Panc1 (cell line): ENCODE measurements at places on chromosomes 3 and 15.

DNA sequence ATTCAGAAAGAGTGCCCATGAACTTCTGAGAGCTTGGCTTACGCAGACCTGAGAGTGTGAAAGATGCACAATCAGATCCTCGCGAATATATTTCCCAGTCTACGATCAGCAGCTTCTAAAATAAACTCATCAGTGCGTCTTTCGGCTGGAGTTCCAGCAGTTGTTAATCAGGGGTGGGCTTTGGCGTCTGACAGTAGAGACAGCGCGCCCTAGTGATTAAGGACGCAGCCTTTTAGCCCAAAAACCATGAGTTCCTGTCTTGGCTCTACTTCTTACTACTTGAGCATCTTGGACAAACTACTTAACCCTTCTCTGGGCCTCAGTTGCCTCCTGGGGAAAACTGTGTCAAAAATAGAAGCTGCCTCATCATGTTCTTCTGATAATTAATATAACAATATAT, 15.8 kb upstream of the ARRDC4 start:
- no peak overlapping the region for H3K27ac ChIP-seq
- no peak overlapping the region for H3K4me3 ChIP-seq
- no peak for DNase-seq
- no peaks in the 10 kb centered on the region for H3K36me3 ChIP-seq
- no peaks in the 10 kb centered on the region for H3K4me1 ChIP-seq

- no peaks in the 10 kb centered on the region for H3K36me3 ChIP-seq
- H3K4me3 ChIP-seq, result no peak overlapping the region
- H3K27me3 ChIP-seq, result no peaks in the 10 kb centered on the region
- H3K4me1 ChIP-seq, result no peaks in the 10 kb centered on the region
These were observed 130.4 kb upstream of the CRBN start for GRCh38 chr3:3309887-3310286.

DNA sequence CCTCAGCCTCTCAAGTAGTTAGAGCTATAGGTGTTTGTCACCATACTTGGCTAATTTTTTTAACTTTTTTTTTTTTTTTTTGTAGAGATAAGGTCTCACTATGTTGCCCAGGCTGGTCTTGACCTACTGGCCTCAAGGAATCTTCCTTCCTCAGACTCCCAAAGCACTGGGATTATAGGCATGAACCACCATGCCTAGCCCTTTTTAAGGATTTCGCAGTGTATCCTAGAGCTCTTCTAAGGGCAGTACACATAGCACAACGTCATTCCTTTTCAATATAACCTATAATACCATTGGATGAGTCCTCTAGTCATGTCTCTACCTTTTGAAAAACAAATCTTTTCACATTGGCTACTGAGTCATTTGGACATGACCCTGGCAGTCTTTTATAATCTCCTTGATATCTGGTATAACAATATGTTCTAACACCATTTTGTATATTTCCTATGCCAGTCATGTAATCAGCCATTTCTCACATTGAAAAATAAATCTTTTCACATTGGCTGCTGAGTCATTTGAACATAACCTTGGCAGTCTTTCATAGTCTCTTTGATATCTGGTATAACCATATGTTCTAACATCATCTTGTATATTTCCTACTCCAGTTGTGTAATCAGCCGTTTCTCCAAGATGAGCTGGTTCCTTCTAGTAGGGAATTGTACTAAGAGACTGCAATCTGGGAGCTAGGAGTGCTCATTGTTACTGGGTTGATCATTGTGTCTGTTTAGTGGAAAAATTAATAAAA, 944.7 kb downstream of the MCTP2 start:
- H3K4me3 ChIP-seq, result no peak overlapping the region
- H3K27ac ChIP-seq, result no peak overlapping the region
- H3K36me3 ChIP-seq, result no peaks in the 10 kb centered on the region
- H3K4me1 ChIP-seq, result no peaks in the 10 kb centered on the region

DNA sequence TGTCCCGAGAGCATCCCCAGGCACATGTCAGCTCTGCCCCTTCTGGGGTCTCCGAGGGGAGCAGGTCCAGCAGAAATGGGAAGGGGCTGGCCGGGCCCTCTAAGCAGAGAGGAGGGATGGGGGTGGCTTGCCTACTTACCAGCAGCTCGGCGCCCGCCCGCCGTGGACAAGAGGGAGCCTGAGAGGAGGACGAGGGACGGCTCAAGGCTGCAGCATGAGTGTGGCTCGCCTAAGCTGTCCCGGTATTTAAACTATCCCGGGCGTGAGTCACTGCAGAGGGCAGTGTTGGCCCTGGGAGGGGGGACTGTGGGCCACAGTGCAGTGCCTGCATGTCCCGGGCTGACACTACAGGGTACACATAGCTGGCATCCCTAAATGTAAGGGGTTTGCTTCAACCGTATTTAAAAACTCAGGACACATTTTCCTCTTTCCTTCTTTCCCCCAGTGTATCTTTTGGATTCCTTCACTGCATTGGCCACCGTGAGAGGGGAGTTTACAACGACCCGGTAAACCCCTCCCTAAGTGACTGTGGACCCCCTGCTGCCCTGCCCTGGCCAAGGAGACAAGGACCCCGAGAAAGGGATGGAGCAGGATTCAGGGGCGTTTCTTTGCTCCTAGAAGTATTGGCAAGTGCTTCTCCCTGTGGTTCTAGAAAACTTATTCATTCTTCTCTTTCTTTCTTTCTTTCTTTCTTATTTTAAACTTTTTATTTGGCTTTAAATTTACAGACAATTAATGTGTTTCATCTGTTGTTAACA, at the start of gene LRRC15:
TSS of gene LRRC15 (minus strand) at position 222 of the 758 bp plus-strand sequence. CDS start 8,700 bp downstream, outside the sequence.
- H3K36me3 ChIP-seq, result no peaks in the 10 kb centered on the region
- H3K4me3 ChIP-seq, result no peak within 1 kb of the TSS
- peaks cover 11% of the 10 kb centered on the region for H3K4me1 ChIP-seq
- no peak for DNase-seq
- H3K27ac ChIP-seq, result no peak within 1 kb of the TSS

DNA sequence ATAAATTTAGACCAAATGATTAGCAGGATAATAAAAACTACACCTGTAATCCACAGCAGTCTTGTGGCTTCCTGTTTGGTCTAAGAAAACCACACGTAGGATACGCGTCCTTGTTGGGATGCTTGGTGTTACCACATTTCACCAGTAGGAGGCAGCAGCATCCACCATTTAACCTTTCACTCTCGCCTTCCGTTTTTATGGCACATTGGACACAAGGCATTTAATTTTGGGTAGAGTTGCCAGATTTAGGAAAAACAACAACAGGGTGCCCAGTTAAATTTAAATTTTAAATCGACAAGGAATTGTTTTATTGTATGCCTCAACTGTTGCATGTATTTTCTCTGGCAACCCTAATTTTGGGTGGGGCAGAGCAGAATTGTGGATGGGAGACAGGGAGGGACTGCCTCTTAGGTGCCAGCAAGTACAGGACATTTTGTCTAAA, 6.3 kb downstream of the LRRC31 start:
- H3K4me1 ChIP-seq, result no peaks in the 10 kb centered on the region
- no peaks in the 10 kb centered on the region for H3K36me3 ChIP-seq
- no peak overlapping the region for H3K27ac ChIP-seq

DNA sequence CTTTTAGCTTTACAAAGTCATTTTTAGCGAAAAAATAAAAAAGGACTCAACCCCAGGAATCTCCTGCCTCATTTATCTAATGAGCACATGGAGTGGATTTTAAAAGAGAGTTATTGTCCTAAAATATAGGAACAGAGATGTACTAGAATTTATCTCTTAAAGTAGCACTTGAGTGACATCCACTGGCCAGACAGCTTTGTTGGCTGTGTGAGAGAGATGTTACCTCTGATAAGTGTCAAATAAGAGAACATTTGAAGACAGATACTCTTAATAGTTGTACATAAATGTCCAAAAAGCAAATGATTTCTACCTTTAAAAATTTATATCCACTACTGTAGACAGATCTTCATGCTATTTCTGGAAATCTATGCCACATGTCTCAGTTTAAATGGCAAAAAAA, 12.3 kb upstream of the MFSD1 start:
- no peak for DNase-seq
- H3K27ac ChIP-seq, result peak overlapping the region; percentile 90
- no peak overlapping the region for H3K4me3 ChIP-seq
- peaks cover 42% of the 10 kb centered on the region for H3K4me1 ChIP-seq
- H3K36me3 ChIP-seq, result no peaks in the 10 kb centered on the region

DNA sequence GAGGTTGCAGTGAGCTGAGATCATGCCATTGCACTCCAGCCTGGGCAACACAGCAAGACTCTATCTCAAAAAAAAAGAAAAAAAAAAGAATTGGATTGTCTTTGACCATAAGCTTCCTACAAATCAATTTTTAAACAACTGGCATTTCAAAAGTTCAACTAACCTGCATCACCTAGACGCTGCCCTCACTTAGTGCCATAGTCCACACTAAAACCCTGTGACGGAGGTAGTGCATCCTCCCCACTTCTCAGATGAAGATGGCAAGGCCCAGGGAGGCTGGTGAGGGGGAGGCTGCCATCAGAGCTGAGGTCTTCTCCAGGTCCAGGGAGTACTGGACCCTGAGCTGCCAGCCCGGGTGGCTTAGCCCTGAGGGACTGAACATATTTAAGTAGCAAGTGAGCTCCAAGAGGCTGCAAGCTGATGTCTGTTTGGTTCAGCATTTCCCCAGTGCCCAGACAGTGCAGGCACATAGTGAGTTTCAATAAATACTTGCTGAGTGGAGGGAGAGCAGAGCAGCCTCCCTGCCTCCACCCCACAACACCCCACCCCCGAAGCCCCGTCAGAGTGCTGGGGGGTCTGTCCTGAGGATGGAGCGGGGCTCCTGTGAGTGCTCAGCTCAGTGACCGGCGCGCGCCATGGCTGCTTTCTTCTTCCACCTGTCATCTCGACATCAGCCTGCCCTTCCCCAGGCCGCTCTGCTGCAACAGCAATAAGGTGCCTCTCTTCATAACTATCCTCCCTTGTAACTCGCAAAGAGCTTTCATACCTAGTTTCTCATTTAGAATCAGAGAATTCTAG, 52.8 kb downstream of the MGLL start:
- no peaks in the 10 kb centered on the region for H3K27me3 ChIP-seq
- H3K4me1 ChIP-seq, result no peaks in the 10 kb centered on the region
- H3K27ac ChIP-seq, result no peak overlapping the region
- H3K36me3 ChIP-seq, result no peaks in the 10 kb centered on the region
- no peak overlapping the region for H3K4me3 ChIP-seq

- H3K27me3 ChIP-seq, result no peaks in the 10 kb centered on the region
- peak overlapping the region; percentile 96 for H3K4me3 ChIP-seq
- peak overlapping the region; percentile 82 for H3K27ac ChIP-seq
- H3K36me3 ChIP-seq, result peaks cover 36% of the 10 kb centered on the region
These were observed 863 bp downstream of the PSMA4 start for GRCh38 chr15:78540871-78541743.

- peaks cover 64% of the 10 kb centered on the region for H3K4me1 ChIP-seq
- no peaks in the 10 kb centered on the region for H3K27me3 ChIP-seq
- DNase-seq, result peak; percentile 91
- no peaks in the 10 kb centered on the region for H3K36me3 ChIP-seq
- peak overlapping the region; percentile 100 for H3K27ac ChIP-seq
- H3K4me3 ChIP-seq, result no peak overlapping the region
These were observed 168.1 kb downstream of the XXYLT1 start for GRCh38 chr3:195102609-195103467.

GRCh38 chr3:7546253-7546652, 685.3 kb downstream of the GRM7 start:
- no peaks in the 10 kb centered on the region for H3K27me3 ChIP-seq
- no peaks in the 10 kb centered on the region for H3K36me3 ChIP-seq
- no peak overlapping the region for H3K4me3 ChIP-seq
- no peaks in the 10 kb centered on the region for H3K4me1 ChIP-seq
- H3K27ac ChIP-seq, result no peak overlapping the region

DNA sequence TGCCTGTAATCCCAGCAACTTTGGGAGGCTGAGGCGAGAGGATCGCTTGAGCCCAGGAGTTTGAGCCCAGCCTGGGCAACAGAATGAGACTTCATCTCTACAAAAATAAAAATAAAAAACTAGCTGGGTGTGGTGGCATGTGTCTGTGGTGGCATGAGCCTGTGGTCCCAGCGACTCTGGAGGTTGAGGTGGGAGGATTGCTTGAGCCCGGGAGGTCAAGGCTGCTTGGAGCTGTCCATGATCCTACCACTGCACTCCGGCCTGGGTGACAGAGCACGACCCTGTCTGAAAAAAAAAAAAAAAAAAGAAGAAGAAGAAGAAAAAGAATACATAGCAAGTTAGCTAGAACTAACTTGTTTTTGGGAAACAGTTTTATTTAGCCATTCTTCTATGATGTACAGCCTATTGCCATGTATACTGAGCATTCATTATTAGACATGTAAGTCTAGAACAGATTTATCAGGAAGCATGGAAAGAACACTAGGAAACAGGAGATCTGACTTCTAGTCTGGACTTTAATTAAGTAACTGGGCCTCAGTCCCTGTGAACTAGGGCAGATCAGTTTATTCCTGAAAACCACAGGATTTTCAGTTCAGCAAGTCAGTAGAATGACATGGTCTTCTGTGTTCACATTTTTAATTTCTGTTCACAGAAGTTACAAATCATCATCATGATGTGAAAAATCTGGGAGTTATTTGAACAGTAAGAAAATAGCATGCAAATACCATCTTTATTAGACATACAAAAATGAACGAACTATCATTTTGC, 65.5 kb downstream of the KAT2B start:
- no peak for DNase-seq
- no peak overlapping the region for H3K4me3 ChIP-seq
- H3K27me3 ChIP-seq, result no peaks in the 10 kb centered on the region
- H3K36me3 ChIP-seq, result no peaks in the 10 kb centered on the region

DNA sequence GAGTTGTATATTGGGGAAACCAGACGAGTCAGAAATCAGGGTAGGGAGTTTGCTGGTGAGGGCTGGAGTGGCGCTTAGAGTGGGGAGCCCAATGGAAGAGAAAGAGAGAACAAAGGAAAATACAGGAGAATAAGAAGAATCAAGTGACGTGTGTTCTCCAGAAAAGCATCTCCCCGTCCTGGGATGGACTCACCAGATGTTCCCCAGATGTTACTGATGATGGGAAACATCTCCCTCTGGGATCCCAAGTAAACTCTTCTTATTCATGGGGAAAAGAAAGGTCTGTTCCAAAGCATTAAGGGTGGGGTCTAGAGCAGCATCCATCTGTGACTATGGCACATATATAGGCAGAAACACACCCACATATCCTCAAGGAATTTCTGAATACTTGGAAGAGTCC, 3.0 kb upstream of the CSRNP1 start:
- no peaks in the 10 kb centered on the region for H3K27me3 ChIP-seq
- H3K27ac ChIP-seq, result no peak overlapping the region
- H3K4me1 ChIP-seq, result peaks cover 16% of the 10 kb centered on the region
- DNase-seq, result no peak
- no peak overlapping the region for H3K4me3 ChIP-seq

GRCh38 chr15:47787875-47788274, 70.6 kb downstream of the SEMA6D start:
- H3K27me3 ChIP-seq, result no peaks in the 10 kb centered on the region
- H3K36me3 ChIP-seq, result no peaks in the 10 kb centered on the region
- H3K4me1 ChIP-seq, result no peaks in the 10 kb centered on the region
- H3K27ac ChIP-seq, result no peak overlapping the region
- DNase-seq, result no peak

- no peaks in the 10 kb centered on the region for H3K4me1 ChIP-seq
- DNase-seq, result no peak
- H3K4me3 ChIP-seq, result no peak overlapping the region
- H3K27ac ChIP-seq, result no peak overlapping the region
- no peaks in the 10 kb centered on the region for H3K36me3 ChIP-seq
- H3K27me3 ChIP-seq, result peaks cover 8% of the 10 kb centered on the region
These were observed 24.0 kb downstream of the LNP1 start for GRCh38 chr3:100425316-100425715.

GRCh38 chr3:43752905-43753304, 62.2 kb downstream of the ABHD5 start:
- no peak overlapping the region for H3K4me3 ChIP-seq
- no peak for DNase-seq
- H3K27me3 ChIP-seq, result no peaks in the 10 kb centered on the region
- no peaks in the 10 kb centered on the region for H3K4me1 ChIP-seq
- H3K36me3 ChIP-seq, result no peaks in the 10 kb centered on the region

GRCh38 chr15:77909182-77909940, 168.2 kb downstream of the TBC1D2B start:
- H3K27ac ChIP-seq, result no peak overlapping the region
- DNase-seq, result no peak
- H3K36me3 ChIP-seq, result no peaks in the 10 kb centered on the region
- no peak overlapping the region for H3K4me3 ChIP-seq
- H3K27me3 ChIP-seq, result no peaks in the 10 kb centered on the region
